ENCODE measurements at places on chromosomes 6 and 20.

GRCh38 chr20:42836339-42836738 lies 353.4 kb downstream of the PTPRT start:
- DNase-seq: no peak

GRCh38 chr6:168018664-168019063 lies 21.2 kb downstream of the KIF25 start:
- no peak for DNase-seq

GRCh38 chr20:1364106-1364505 lies 28.7 kb downstream of the FKBP1A start:
- DNase-seq: no peak

DNA sequence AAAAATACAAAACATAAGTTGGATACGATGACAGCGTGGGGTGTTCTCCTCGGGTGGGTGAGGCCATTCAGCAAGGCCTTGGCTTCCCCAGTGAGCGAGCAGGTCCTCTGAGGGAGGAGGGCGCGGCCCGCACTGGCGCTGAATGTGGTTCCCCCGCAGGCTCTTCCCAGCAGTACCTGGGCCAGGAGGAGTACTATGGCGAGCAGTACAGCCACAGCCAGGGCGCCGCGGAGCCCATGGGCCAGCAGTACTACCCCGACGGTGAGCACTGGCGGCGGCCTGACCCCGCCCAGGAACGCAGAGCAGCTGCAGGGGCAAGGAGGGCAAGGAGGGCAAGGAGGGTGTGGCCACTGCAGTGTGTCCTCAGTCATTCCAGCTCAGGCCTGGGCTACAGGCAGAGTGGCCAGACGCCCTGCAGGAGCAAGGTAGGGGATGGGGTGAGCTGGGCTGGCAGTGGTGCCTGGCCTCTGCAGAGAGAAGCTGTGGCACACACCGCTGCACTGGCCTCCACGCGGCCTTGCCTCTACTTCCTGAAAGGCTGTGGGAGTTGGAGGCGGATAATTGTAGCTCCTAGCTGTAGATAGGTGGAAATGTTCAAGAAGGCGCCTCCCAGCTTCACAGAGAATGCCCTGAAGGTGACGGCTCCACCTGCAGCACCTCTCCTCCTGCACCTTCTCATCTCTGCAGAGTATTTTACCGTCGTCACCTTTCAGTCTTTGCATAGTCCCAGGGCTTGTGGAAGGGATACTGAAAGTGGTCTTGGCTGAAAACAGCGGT lies 18.7 kb upstream of the MTG2 start:
- DNase-seq: no peak

GRCh38 chr6:137313928-137314855 lies 95.0 kb upstream of the IFNGR1 start:
- peak; percentile 89 for DNase-seq

- DNase-seq: peak; percentile 70
These were observed 37.9 kb downstream of the AGPAT4 start for GRCh38 chr6:161235776-161236633.

DNA sequence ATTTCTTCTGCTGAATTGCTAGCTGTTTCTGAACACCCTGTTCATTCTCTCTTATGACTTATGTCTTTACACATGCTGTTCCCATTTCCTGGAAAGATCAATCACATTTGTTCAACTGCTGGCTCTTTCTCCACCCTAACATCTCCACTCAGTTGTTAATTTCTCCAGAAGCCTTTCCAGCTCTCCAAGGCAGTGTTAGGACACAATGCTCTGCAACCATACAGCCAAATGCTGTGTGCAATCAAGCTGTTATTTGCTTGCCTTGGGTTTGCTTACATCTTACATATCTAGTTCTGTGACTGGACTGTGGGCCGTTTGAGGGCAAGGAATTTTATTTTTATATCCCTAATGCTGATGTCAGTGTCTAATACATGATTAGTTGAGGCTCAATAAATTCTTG lies 24.2 kb upstream of the CITED2 start:
- no peak for DNase-seq

- peak; percentile 87 for DNase-seq
These were observed 216.8 kb upstream of the DTNBP1 start for GRCh38 chr6:15879371-15880261.

All from hematopoietic multipotent progenitor cell treated with erythropoietin and hydrocortisone succinate and interleukin-3 and kit ligand, for 6 days (in vitro differentiated cells).